ENCODE measurements at places on chromosomes 3 and 15.
A peak's percentile ranks its signal among the peaks of the same experiment; 100 is the strongest.

GRCh38 chr3:30964612-30965011 lies 70.2 kb upstream of the GADL1 start:
- no peak for DNase-seq

GRCh38 chr3:176430244-176431037 lies 766.8 kb downstream of the TBL1XR1 start:
- peak; percentile 1 for DNase-seq

DNA sequence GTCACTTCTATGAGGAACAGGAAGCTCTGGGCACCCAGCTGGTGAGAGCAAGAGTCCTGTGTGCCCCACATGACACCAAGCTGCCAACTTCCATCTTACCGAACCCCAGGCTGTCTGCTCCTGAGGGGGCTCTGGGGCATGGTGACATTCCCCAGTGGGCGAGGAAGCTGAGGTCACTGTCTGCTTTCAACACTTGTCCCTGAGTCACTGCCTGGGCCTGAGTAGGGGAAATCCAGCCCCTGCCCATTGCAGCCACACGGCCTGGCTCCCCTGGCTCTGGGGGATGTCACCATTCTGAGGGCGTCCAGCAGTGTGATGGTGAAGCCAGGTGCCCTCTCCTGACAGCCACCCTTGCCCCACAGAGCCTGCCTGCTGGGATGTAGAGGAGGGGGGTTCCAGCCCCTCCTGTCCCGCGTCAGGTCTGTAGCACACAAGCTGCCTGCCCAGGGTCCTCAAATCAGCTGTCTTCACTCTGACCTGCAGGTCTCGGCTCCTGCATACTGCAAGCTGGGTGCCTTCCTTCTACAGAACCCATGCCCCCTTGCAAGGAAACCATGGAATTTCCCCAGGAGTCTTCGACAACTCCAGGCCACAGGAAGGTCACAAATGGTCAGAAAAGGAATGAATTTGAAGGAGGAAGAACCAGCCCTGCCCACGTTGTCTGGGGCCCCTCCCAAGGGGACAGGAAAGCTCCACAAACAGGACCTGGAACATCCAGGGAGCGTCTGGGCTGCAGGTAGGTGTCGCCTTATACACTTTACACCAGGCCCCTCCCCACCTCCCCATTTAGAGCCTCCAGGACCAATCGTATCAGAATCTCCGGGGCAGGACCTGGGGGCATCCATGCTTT lies 69.9 kb upstream of the GATM start:
- DNase-seq: peak; percentile 32

GRCh38 chr3:36700537-36701248 lies 63.7 kb downstream of the DCLK3 start:
- peak; percentile 71 for DNase-seq

DNA sequence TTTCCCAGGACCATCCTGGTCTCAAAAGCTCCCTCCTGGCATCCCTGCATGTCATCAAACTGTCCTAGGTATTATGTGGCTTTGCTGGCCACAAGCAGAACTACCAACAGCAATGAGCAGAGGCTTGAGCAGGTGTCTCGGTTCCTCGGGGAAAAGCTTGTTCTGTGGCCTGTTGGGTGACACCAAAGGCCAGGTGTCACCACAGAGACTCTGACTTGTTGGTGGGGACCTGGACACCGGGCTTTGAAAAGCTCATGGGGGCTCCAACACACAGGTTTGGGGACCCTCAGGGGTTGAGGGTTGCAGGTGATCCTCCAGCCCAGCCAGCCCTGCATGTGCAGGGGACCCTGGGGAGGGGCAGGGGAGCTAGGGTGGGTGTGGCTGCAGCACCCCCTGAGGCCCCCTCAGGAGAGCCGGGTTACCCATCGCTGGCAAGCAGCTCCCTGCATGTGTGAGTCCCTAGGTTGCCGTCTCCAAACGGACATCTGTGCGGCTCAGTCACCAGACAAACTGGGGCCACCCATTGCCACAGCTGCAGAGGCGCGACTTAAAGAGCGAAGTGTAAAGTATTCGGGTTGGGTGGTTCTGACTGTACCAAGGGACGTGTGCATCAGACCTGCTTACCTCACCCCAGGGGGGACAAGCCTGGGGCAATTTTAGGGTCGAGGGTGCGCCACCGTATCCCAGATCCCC lies 140.1 kb downstream of the CHSY1 start:
- no peak for DNase-seq

GRCh38 chr15:35618260-35619188 lies 72.6 kb upstream of the DPH6 start:
- DNase-seq: no peak

GRCh38 chr3:45962033-45962432 lies 18.8 kb downstream of the CXCR6 start:
- no peak for DNase-seq

- DNase-seq: no peak
These were observed 3.9 kb upstream of the ATP11B start for GRCh38 chr3:182789371-182789770.

DNA sequence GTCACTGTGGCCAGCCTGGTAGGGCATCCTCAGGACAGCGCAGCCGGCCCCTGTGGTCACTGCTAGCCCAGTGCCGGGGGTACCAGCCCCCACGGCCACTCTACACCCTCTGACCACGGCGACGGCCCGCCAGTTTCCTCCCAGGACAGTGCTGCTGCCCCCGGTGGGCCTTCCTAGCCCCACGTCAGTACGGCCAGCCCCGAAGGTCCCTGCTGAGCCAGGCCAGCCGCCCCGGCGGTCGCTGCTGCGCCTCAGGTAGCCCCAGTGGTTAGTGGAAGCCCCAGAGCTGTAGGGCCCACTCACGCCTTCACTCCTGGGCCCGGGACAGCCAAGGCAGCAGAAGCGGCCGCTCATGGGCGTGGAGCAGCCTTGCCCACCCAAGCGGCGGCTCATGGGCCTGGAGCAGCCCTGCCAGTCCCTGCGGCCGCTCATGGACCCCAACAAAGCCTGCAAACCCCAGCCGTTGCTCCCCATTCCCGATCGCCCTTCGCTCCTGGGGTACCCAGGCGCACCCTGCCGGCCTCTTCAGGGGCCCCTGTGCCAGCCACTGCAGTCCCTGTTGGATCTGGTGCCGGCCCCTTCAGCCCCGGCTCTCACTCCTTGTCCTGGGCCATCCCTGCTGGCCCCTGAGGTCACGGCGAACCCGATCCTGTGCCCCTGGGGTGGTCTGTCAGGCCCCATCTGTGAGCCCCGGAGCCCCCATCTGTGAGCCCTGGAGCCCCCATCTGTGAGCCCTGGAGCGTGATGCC lies 9.5 kb upstream of the ROPN1B start:
- no peak for DNase-seq

GRCh38 chr3:175200391-175201095 lies 341.4 kb downstream of the NAALADL2 start:
- DNase-seq: no peak

DNA sequence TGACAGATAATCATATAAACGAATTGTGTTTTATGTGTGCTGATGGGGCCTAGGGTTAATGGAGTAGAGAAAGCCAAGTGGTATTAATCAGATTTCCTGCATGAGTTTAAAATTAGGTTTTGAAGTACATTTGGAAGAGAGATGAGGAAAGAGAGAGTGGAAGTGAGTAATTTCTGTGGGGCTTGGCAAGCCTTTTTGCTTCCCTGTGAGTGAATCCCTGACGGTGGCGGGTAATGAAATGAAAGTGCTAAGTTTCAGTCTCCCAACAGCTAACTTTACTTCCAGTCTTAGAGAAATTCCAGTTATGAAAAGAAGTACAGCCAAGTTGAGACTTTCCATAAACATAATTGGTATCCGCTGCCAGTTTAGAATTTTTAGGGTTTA lies 139.4 kb downstream of the BBX start:
- peak; percentile 80 for DNase-seq

DNA sequence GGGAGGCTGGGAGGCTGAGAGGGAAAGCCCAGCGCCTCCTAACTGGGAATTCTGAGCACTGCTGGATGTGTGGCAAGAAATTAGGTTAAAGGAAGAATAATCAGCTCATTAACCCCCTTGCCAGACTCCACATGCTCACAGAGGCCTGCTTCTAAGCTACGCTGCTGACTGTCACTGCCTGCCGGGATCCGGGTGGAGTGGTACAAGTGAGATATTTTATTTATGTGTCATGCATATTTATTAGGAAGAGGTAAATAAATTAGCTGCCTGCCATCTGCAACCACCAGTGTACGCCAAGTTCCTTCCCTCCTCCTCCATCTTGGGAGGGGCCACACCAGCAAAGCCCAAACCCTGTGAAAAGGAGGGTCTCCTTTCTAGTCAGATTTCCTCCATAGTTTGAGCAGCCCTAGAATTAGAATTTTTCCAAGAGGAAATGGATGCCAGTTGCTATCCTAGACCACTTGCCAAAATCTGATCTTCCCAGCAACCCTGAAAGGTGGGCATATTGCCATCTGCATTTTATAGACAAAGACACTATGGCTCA lies 43.5 kb upstream of the GRIP2 start:
- no peak for DNase-seq

- no peak for DNase-seq
These were observed 201.1 kb upstream of the BHLHE40 start for GRCh38 chr3:4778119-4778518.

GRCh38 chr15:70091726-70092463 lies 5.8 kb downstream of the TLE3 start:
- no peak for DNase-seq

DNA sequence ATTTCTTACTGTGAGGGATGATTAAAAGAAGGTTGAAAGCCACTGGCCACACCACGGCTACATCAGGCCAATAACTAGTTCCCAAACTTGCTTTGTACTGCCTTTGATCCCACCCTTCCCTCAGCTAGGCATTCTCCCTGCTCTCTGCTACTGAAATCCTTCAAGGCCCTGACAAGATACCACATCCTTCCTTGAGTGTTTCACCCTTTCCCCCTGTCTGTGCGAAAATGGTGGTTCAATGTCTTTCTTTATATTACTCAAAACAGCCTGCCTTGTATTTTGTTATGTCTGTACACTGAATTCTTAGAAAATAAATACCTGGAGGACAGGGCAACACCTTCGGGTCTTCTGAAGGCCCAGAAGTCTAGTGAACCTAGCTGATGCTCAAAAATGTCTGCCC lies 932 bp upstream of the VPS8 start:
- DNase-seq: no peak

GRCh38 chr15:90681480-90681879 lies 35.7 kb upstream of the BLM start:
- DNase-seq: peak; percentile 25

- DNase-seq: no peak
These were observed 21.0 kb downstream of the PAQR5 start for GRCh38 chr15:69319384-69320375.

All from dermis microvascular lymphatic vessel endothelial cell (primary cell).